ENCODE measurements at places on chromosomes 5 and 9. TPM values are rescaled to one million over a fixed set of nuclear protein-coding genes. Genes with fewer than 3 reads are reported as not detected.

Gene ENTREP1
- total RNA-seq, result not detected

Gene ANKRD55
- not detected for total RNA-seq

Gene MYORG
- 0.43 TPM for total RNA-seq

Gene LOX
- 94.2 TPM for total RNA-seq

Gene PRLR
- 0.18 TPM for total RNA-seq

Gene ECSCR
- 0.14 TPM for total RNA-seq
